Eye (tissue), 1 donor: ENCODE measurements at places on chromosomes 2 and 18.
A peak's percentile ranks its signal among the peaks of the same experiment; 100 is the strongest.

DNA sequence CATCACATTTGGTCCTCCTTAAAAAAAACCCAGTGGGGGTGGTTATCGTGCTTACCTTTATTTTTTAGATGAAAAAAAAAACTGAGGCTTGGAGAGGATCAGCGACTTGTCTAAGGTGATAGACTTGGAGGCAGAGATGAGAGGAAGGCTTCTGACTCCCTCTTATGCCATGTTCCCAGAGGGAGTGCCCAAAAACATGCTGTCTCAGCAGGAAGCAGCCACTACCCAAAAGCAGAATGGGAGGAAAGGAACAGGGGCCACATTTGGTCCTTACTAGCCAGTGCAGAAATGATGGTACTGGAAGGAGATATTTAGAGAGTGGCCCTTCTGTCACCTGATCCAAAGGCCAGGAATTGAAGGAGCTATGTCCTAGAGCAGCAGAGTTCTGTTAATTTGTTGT lies 118.4 kb downstream of the B3GNT2 start:
- no peak for DNase-seq

DNA sequence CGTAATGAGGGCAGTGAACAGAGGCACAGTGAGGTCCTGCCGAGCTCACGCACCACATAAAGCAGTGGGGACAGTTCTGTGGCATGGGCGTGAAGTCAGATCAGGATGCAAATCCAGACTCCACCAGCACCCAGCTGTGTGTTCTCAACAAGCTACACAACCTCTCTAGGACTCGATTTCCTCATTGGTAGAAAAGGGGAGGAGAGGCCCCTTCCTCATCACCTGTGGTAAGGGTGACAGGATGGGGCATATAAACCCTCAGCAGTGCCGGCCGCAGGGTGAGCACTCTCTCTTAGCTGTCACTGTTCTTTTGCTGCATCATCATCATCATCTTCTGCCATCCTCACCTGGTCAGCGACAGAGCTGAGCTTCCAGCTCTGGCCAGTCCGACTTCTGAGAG lies 54.8 kb downstream of the C2orf76 start:
- no peak for DNase-seq

DNA sequence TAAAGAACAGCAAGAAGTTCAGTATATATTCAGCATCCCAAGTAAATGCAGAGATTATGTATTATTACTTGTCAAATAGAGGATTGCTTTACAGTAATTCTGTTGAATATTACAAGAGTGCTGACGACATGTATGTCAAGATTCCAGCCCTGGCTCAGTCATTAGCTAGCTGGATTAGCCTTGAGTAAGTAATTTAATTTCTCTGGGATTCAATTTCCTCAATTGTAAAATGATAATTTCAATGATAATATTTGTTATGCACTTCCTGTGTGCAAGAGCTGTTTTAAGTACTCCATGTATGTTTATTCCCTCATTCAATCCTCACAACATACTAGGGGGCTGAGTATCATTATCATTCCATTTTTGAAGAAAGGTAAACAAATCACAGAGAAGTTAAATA lies 44.0 kb downstream of the TCF4 start:
- no peak for DNase-seq

DNA sequence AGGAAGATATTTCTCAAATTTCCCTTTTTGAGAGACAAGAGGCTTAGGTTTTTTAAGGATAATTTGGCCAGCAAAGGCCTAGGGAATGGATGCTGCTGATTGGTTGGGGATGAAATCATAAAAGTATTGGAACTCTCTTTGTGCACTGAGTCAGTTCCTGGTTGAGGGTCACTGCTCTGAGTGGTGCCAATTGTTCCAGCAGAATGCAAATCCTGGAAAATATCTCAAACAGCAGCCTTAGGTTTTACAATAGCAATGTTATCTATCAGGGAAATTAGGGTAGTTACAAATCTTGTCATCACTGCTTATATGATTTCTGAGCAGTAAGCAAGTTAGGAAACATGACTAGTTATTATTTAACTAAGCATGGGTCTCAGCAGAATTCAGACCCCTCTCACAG lies 96.2 kb downstream of the RAD51AP2 start:
- no peak for DNase-seq

GRCh38 chr2:234967201-234967869 lies 15.5 kb downstream of the SH3BP4 start:
- no peak for DNase-seq

GRCh38 chr2:13616616-13617015 lies 899.9 kb downstream of the TRIB2 start:
- peak; percentile 22 for DNase-seq

DNA sequence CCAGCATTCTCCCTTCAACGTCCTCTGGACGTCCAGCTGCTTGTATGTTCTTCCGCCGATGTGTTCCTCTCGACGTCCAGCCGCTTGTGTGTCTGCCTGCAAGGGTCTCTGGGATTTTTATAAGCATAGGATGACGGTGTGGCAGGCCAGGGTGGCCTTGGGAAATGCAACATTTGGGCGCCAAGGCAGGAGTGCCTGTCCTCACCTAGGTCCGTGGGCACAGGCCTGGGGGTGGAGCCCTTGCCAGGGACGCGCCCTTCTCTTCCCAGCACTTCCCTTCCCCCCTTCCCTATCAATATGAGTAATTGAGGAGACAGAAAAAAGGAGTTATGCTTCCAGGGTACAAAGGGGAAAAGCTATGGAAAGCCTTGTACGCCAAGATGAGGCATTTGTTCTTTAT lies 6.4 kb downstream of the NLRC4 start:
- no peak for DNase-seq

GRCh38 chr2:225735844-225736243 lies 336.3 kb downstream of the NYAP2 start:
- DNase-seq: peak; percentile 40

- no peak for DNase-seq
Observed at GRCh38 chr2:43300781-43301583, 74.6 kb upstream of the ZFP36L2 start.

DNA sequence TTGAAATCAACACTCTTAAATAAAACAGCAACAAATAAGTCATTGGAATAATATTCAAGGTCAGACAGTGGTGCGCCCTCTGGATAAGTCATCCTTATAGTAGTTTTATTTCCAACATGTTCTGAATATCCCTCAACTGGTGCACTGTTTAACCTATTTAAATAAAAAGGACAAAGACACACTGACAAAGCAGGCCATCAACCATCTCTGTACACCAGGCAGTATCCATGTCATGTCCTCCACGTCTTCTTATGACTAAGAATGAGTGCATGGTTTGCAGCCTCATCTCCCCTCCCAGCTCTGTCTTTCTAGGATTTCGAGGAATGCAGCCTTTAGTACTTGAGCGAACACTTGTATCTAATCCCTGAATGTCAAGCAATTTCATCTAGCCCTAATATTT lies 42.4 kb downstream of the ST3GAL5 start:
- DNase-seq: no peak

- no peak for DNase-seq
Observed at GRCh38 chr18:10320791-10321190, 133.6 kb upstream of the APCDD1 start.

- DNase-seq: no peak
Observed at GRCh38 chr2:62627667-62628066, 77.8 kb upstream of the EHBP1 start.

DNA sequence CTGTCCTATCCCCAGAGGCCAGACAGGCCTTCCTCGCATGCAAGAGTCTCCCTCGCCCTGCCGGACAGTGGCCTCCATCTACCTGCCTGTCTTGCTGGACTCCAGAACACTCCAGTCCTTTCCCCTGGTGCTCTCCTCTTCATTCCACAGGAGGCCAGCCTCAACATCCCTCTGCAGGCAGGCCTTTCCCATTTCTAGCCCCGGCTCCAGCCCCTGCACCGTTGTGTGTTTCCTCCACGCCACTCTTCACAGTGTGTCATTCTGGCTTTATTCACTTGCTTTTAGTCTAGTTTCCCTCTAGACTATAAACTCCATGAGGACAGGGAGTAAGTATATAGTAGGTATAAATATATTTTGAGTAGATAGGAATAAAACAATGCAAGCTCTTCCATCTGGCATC lies 81.2 kb downstream of the LOXHD1 start:
- no peak for DNase-seq

DNA sequence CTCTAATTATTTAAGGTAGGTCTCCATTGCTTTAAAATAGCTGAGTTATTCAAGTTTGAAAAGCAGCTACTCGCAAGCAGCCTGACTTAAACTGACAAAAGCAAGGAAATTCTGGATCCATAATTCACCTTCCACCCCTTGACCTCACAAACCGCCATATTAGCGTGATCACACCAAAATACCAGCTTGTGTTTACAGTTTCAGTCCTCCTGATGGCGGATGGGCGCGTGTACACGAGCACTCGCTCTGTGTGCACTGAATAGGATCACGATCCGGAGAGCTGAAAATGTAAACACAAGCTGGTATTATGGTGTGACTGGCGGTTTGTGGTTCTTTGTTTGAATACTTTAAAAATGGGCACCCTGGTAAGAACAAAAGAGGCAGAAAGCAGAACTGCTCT lies 42.4 kb upstream of the PSMD14 start:
- DNase-seq: no peak

DNA sequence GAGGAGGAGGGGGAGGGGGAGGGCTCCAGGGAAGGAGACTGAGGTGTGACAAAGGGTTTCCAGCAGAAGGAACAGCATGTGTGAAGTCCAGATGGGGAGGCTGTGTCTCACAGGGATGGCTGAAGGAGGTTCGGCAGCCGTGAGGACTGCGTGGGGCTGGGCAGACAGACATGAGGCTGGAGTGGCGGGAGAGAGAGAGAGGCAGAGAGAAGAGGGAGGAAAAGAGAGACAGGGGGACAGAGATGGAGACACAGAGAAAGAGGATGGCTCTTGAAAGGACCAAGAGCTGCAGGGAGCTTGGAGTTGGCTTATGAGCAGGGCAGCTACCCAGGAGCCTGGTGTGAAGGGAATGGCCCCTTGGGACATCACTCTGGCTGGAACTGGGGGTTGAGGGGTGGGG lies 138.9 kb upstream of the ASB18 start:
- DNase-seq: no peak

DNA sequence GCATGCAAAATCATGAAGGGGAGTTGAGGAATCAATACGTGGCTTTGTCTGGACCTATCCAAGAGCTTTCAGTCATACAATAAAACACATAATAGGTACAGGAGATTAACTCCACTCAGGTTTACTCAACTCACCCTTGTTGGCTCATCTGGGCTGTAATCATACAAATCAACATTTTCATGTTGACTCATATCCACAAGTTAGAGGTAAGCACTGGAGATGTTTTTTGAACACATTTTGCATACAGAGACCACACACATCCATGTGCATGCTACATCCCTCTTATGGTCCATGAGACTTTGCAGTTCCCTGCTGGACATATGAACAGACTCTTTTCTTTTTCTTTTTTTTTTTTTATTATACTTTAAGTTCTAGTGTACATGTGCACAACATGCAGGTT lies 336.9 kb upstream of the PIK3C3 start:
- DNase-seq: no peak

DNA sequence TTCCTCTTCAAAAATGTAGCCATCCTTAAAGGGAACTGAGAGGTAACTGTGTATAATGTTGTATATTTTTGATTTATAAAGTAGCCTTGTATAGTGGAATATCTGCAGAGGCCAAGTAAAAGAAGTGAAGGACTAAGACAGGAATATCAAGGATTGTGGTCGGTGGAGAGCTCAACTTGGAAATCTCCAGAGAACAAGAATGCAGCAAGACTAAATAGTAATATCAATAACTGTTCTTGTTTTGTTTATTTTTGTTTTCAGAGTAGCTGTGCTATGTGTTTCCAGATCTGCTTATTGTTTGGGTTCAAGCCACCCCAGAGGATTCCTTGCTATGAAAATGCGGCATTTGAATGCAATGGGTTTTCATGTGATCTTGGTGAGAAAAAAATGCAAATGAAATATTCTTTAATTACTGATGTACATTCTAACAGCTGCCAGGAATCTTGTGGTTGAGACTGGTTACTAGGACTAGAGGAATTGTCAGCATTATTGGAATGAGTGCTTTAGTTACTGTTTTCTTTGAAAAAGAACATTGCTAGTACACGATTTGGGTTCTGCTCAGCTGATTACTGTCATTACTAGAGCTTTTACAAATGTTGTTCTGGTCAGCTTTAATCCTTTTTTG lies 25.0 kb downstream of the FASTKD2 start:
- DNase-seq: no peak

- peak; percentile 2 for DNase-seq
Observed at GRCh38 chr2:6694555-6694954, 171.2 kb downstream of the CMPK2 start.

- no peak for DNase-seq
Observed at GRCh38 chr2:47503481-47504070, 100.6 kb downstream of the MSH2 start.

DNA sequence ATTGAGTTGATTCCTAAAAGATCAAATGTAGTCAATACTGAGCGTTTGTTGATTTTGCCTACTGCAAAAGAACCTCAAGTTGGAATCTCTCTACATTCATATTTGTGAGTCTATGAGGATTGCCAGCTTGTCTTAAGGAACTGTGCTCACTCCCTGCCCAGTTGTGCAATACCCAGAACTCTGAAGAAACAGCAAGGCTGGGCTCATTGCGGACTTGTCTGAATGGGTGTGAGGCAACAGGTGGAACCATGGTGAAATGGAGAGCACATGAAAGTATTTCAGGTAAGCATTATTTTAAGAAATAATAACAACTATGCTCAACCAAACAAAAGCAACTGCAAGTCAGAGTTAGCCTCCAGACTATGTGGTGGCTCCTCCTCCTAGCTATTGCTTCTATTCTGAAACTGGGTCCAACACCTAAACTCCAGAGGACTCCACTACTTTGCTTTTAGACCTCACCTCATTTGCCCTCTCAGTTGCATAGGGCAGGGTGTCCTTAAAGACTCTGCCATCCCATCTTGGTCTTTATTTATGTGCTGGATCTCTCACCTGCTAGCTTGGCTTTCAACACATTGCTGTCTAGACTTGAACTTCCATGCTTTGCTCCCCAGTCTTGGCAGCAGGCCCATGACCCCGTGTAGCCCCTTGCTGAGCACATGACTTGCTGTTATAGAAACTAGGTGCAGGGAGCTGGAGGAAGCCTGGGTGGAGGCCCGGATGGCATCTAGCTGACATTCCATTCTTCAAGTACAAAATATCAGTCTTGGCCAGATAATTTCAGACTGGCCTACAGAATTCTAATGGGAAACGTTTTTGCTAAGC lies 94.8 kb upstream of the ARL5A start:
- DNase-seq: no peak

- no peak for DNase-seq
Observed at GRCh38 chr2:218130822-218131221, 5.0 kb downstream of the CXCR2 start.

- no peak for DNase-seq
Observed at GRCh38 chr2:122263746-122264145, 508.3 kb downstream of the TSN start.

- DNase-seq: peak; percentile 73
Observed at GRCh38 chr18:21262979-21263378, 20.9 kb downstream of the GREB1L start.

DNA sequence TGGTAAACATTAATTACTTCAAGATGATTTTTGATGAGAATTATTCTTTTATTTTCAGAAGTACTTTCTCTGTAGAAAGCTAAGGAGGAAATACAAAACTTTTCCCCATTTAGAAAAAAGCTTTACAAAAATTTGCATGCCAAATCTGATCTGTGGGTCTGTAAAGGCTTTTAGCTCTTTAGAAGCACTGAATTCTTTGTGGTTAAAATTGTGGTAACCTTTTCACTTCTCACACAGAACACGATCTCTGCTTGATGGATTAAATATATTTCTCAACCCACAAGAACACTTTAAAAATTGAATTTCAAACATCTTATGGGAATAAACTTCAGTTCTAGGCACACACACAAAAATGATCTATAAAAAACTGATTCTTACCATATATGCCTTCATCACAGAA lies 63.7 kb downstream of the VIL1 start:
- no peak for DNase-seq

- no peak for DNase-seq
Observed at GRCh38 chr2:216428618-216429350, 16.5 kb downstream of the SMARCAL1 start.
